Anterior cingulate cortex (tissue), 58 donors: ENCODE measurements at places on chromosomes 3 and 15.

DNA sequence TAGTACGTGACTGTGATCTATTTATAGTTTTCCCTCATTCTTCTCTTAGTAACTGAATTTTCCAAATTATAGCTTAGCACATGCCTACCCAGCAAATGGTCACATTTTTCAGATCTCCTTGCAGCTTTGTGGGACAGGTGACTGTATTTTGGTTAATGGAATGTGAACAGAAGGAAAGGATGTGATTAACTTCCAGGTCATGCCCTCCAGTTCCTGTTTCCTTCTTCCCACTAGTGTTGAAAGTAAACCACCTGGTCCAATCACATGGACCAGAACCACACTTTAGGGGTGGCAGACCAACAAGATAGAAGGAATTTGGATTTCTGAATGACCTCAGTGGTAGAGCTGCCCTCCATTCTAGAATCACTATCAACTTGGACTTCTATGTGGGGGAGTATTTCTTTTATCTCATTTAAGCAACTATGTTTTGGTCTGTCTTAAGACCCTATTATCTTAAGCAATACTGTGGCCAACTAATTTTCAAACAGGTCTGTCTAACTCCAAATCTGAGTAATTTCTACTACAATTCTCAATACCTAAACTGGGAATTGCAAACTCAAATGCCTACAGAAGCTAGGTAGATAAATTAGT lies 76.0 kb upstream of the TSC22D2 start:
- DNase-seq, result no peak

DNA sequence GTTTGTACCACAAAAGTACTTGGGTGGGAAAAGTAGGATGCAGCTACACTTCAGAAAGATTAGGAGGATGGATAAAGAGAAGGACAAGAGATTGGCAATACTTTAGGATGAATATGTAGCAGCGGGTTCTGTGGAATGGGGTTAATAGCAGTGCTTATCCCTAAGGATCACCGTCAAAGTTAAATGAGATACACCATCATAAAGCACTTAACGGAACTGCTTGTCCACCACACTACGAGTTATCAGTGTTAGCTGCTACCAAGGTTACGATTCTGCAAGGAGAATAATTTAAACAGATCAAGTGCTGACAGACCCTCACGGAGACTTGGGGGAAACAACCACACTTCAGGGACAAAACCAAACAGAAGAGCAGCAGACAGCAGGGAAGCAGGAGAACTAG lies 963 bp downstream of the SHQ1 start:
- no peak for DNase-seq

DNA sequence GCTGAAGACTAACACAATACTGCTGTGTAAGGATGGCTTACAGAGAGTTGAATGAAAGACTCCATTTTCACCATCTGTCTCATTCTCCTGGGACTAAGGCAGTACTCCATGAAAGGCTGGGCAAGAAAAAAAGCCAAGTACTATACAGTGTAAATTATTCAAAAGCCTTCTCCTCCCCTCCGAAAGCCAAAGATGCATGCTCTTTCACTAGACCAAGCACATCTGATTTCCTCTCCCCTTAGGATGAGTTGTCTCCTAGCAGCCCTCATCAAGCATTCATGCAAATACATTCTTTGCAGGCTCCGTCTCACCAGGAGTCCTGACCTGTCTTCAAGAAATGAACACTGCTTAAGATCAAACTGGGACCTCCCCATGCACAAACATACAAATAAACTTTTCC lies 133.5 kb upstream of the THBS1 start:
- no peak for DNase-seq

DNA sequence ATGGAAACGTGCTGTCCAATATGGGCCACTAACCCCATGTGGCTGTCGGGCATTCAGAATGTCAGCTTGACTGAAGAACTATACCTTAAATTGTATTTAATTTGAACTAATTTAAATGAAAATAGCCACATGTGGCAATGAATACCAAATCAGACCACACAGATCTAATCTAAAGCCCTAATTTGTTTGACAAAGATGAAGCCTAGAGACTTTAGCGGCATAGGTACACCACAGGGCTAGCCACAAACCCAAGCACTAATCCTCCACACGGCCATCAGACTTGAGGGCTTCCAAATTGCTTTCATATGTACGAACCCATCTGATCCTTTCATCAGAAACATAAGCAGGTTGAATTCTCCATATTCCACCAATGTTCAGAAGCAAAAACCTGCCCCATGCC lies 81.4 kb downstream of the SHQ1 start:
- DNase-seq, result no peak

GRCh38 chr3:12513694-12514446 lies 29.6 kb downstream of the TSEN2 start:
- DNase-seq, result no peak

DNA sequence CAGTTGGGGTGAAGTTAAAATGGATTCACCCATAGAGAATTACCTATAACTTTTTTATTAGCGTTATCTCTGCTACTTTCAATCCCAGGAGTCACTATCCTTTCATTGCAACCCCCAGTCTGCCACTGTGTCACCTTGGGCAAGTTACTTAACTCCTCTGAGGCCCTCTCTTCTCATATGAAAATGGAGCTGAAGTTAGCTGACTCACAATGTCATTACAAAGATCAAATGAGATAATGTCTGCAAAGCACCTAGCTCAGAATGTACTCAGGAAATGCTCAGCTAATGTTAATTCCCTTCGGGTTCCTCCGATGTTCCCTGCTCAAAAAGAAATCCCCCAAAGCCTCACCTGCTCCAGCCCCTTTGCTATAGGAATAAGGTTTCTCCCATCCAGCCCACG lies 50.0 kb downstream of the TRIM42 start:
- no peak for DNase-seq

- no peak for DNase-seq
These were observed 35.9 kb upstream of the DIPK2A start for GRCh38 chr3:143935678-143936077.

GRCh38 chr3:1172644-1173043 lies 79.8 kb downstream of the CNTN6 start:
- no peak for DNase-seq

DNA sequence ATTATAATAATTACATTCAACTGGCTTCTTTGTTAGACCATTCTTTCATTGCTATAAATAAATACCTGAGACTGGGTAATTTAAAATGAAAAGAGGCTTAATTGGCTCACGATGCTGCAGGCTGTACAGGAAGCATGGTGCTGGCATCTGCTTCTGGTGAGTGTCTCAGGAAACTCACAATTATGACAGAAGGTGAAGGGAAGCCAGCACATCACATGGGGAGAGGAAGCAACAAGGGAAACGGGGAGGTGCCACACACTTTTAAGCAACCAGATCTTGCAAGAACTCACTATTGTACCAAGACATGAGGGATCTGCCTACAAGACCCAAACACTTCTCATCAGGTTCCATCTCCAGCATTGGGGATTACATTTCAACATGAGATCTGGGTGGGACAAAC lies 413.1 kb upstream of the ARRDC4 start:
- DNase-seq, result no peak

- no peak for DNase-seq
These were observed 2.6 kb upstream of the MYRIP start for GRCh38 chr3:39806820-39807219.

DNA sequence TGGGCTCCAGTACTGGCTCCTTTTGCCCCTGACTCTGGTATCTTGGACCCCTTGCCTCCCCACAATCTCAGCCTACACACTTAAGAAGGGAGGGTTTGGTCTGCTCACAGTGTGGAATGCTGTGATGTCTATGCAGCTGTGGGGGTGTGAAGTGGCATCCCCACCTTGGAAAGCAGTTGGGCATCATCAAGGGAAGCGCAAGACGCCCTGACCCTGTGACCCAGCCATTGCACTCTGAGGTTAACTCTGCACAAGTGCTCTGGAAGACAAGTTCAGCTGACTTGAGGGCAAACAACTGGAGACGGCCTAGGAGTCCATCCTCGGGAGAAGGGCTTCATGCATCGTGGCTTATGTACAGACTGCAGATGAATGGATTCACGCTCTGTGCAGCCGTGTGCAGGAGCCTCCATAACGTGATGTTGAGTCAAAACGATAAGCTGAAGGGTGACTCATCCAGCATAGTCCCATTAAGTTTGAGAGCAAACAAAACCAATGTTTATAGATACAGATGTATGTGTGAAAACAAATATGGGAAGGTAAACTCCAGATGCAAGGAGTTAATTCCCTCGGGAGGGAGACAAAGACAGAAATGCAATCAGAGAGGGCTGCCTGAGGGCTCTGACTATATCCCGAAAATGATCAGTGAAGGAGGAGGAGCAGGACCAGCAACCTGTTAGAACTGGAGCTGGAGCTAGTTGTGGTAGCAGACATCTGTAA lies 86.8 kb downstream of the LSM3 start:
- DNase-seq, result no peak

GRCh38 chr3:47636225-47636624 lies 57.6 kb upstream of the CSPG5 start:
- DNase-seq, result no peak

DNA sequence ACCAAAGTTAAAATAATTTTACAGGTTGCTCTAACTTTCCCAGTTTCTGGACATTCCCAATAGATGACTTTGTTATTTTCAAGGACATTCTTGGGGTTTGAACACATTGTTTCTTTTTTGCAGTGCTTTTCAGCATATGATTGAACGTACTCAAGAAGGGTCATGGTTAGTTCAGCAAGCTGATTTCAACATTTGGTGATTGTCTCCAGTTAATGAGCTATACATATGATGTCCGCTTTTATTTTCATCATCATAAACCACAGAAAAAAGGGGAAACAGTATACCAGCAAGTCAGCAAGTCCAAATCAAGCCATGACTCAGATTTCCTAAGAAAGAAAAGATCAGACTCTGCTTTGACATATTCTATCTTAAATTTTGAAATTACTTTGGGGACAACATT lies 69.4 kb downstream of the B3GALNT1 start:
- DNase-seq, result no peak

- no peak for DNase-seq
These were observed 133.2 kb downstream of the LMLN start for GRCh38 chr3:198093112-198093679.

- DNase-seq, result no peak
These were observed 97.7 kb upstream of the P2RY1 start for GRCh38 chr3:152737021-152737908.

DNA sequence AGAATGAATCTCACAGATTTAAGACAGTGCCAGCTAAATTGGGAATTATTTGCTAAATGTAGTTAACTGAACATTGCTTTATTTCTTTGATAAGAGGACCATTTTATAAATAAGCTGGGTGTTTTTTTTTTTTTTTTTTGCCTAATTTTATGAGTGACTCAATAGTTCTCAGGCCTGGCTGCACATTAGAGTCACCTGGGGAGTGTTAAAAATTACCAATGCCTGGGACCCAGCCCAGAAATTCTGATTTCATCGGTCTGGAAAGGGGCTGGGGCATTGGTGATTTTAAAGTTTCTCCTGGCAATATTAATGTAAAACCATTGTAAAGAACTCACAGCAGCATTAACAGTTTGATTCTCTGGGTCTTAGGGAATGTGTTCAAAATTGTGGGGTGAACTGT lies 51.2 kb upstream of the PHLDB2 start:
- DNase-seq, result no peak

- no peak for DNase-seq
These were observed 22.2 kb downstream of the MED12L start for GRCh38 chr3:151107701-151108100.

DNA sequence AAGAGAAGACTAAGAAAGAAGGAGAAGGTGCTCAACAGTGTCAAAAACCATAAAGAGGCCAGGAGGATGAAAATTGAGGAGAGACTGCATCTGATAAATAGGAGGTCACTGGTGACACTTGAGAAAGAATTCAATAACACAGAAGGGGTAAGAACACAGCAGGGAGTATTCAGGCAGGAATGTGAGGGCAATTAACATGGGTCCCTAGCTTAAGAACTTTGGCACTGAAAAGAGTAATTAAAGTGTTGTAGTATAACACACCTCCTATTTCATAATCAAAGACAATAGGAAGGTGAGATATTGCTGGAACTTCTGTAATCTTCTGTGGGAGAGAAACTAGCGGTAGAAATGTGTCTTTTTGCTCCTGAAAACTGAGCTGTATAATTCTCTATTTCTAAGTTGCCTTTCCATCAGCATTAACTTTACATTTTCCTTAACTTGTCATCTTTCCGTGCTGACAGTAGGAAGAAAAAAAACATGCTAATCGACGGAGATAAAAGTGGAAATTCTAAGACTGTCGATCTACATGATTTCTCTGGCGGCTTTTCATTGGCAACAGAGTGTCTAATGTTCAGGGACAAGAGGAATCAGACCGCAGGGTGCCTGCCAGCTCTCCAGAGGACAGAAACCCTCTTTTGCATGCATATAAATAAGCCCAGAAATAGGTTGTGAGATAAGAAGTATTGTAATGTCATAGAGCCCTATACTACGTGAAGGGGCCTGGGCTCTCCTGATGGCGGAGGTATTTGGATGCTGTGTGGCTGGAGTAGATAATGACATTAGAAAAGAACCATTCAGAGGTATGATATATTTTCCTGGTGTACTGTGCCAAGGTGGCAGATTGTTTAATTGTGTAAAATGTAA lies 147.9 kb upstream of the GAP43 start:
- DNase-seq, result no peak

GRCh38 chr15:60602323-60602722 lies 123.4 kb upstream of the ICE2 start:
- DNase-seq, result no peak
